Cardiac muscle cell (in vitro differentiated cells and primary cell): ENCODE measurements at places on chromosomes 11 and 22.

- DNase-seq: no peak
Observed at GRCh38 chr11:105332171-105332570, 192.6 kb upstream of the CARD18 start.

DNA sequence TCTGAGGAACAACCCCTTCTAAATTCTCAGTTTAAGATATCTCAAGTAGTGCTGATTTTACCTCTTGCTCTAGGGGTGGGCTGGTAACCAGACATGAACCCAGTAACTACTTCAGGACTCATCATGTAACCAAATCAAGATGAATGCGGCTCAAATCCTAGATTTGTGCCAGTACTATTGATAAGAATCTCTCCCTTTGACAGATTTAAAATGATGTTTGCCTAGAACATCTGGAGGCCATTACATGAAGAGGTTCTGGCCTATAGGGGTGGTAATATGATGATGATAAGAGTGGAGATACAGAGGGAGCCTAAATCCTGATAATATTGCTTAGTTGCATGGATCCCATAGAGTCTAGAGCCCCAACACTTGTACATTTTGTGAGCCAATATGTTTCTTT lies 672.6 kb upstream of the ANO5 start:
- no peak for DNase-seq

- peak; percentile 86 for DNase-seq
Observed at GRCh38 chr22:29030618-29031226, 30.9 kb downstream of the C22orf31 start.

DNA sequence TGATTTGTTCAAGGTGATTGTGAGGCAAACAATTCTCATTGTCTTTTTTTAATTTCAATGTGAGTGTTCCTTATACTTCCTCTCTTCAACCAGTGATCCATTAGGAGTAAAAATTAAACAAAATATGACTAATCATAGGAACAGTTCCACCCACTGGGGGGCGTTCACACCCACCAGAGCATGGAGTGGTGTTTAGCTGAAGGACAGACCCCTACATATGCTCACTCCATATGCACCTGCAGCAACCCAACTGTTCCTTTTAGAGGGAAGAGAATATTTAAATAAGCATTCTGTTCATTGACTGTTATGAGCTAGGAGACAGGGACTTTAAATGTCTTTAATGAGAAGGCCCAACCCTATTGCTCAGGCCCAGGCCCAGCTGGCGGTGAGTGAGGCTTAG lies 78.7 kb upstream of the DRD2 start:
- DNase-seq: no peak

GRCh38 chr22:26514419-26515161 lies 2.3 kb upstream of the TFIP11 start:
- DNase-seq: no peak

- no peak for DNase-seq
Observed at GRCh38 chr11:67308031-67308866, 4.9 kb downstream of the SSH3 start.

DNA sequence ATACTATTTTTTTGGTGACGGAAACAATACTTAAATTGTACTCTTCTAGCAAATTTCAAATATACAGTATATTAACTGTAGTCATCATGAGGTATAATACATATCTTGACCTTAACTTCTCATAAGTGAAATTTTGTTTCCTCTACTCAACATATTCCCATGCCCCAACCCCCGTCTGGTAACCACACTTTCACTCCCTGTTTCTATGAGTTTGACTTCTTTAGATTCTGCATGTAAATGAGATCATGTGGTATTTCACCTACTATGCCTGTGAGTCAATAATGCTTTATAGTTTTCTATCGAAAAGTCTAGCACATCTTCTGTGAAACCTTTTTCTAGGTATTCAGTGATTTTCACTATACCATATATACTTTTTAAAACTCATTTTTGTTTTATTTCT lies 663.2 kb downstream of the CNTN5 start:
- no peak for DNase-seq

DNA sequence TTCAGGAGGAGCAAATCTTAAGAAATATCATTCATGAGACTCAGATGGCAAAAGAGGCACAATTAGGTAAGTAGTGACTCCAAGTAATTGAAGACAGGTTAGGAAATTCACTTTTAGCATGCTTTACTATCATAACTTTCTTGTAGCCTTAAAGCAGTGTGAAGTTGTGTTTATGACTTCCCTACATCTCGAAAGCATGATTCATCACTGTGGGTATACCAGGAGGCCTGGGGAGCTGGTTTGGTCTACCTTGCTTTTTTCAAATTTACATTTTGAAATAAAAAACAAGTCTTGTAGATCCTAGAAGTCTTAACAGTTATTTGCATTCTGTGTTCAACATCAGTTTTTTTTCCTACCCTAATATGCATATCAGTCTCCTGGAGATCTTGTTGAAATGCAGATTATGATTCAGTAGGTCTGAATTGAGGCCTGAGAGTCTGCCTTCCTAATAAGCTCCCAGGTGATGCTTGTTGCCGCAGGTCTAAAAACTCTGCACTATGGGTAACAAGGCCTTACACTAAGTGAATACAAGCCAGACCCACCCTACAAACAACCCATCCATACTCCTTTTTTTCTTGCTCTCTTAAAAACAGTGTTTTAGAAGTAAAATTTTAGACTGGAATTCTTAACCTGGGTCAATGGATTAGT lies 41.4 kb downstream of the TTC17 start:
- no peak for DNase-seq

GRCh38 chr11:93251922-93252321 lies 54.1 kb upstream of the SLC36A4 start:
- no peak for DNase-seq

DNA sequence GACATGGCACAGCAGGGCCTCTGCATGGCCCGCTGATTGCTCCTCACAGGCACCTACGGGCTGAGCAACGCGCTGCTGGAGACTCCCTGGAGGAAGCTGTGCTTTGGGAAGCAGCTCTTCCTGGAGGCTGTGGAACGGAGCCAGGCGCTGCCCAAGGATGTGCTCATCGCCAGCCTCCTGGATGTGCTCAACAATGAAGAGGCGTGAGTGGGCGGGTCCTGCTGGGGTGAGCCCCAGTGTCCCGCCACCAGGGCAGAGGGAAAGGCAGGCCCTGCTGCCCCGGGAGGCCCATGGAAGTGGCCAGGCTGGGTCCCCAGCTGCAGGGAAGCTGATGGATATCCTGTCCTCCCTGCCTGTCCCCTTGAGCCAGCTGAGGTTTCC lies 18.6 kb upstream of the DGCR8 start:
- DNase-seq: peak; percentile 70

DNA sequence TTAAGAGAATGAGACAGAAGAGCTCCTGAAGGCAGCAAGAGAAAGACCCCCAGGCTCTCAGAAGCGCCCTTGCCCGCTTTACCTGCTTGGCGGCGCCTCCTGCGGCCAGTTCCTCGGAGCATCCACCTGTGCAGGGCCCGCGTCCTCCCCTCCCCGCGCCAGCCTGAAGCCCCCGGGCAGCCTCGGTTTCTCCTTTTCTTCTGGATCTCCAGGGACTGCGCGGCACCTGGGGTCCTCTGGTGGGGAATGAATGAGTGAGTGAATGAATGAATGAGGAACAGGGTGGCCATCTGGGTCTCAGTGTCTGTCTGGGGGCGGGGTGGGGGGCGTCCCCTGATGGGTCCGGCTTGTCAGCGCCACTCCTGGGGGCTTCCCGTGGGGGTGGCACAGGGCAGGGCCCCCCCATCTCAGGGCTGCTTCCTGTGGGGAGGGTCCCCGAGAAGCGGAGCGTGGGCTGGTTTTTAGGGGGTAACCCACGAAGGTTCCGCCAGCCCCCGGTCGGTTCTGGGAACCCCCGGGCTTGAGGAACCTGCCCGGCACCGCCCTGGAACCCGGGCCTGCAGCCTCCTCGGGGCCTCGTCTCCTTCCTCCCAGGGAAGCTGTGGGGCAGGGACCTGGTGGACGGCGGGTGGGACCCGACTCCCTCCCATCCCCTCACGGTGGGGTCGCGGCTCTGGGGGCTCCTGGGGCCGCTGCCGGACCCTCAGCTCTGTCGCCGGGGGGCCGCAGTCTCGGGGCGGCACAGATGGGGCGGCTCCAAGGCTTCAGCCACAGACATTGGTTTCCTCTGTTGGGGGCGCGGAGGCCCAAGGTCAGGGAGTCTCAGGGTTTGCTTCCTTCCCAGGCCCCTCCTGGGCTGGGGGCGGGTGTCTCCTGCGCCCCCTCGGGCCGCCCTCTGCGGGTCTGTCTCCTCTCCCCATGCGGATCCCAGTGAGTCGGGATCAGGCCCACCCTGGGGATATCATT lies 8.3 kb upstream of the KRTAP5-7 start:
- DNase-seq: no peak

DNA sequence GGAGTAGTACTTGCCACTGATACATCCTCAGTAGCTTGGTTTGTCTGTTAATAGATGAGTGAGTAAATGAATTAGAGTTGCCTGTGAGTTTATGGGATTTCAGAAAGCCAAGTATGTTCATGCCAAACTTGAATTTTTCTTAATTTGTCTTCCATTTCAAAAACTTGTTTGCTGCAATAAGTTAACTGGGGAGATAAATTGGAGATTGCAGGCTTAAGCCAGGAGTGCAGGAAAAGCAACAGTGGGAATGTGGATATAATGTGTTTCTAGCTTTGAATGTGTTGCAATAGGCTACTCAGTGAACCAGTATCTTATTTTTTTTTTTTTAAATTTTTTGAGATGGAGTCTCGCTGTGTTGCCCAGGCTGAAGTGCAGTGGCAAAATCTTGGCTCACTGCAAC lies 8.2 kb downstream of the OSBP2 start:
- DNase-seq: no peak

DNA sequence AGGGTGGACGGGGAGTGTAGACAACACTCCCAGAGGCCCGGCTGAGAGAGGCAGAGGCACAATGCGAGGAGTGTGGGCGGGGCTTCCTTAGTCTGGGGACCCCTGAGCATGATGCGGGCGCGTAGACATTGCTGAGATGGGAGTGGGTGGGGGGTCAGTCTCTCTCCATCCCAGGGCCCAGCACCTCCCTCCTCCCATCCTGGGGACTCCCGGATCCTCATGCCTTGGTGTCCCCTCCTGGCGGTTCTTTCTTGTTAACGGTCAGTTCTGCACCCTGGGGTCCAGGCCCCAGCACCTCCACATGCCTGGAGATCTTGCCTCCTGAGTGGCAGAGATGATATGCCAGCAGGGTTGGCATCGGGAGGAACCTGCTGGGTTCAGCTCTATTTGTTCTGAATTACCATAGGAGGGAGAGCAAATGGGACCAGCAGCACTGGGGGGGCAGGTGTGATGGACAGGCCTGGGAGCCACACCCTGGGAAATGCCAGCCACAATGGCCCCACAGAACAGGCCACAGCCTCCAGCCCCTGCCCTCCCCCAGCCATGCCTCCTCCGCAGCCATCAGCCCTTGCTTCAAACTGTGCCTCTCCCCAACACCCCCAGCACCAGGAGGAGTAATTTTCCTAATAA lies 55.7 kb downstream of the RTL6 start:
- DNase-seq: no peak

DNA sequence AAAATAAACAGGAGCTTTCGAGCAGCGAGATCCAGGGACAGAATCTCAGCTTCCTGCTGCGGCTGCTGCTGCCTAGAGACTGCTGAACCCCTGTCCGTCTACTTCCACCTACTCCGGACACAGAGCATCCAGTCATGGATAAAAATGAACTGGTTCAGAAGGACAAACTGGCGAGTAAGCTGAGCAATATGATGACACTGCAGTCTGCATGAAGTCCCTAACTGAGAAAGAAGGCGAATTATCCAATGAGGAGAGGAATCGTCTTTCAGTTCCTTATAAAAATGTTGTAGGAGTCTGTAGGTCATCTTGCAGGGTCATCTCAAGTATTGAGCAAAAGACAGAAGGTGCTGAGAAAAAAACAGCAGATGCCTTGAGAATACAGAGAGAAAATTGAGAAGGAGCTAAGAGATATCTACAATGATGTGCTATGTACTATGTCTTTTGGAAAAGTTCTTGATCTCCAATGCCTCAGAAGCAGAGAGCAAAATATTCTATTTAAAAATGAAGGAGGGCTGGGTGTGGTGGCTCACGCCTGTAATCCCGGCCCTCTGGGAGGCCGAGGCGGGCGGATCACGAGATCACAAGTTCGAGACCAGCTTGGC lies 11.1 kb upstream of the MS4A2 start:
- DNase-seq: no peak

DNA sequence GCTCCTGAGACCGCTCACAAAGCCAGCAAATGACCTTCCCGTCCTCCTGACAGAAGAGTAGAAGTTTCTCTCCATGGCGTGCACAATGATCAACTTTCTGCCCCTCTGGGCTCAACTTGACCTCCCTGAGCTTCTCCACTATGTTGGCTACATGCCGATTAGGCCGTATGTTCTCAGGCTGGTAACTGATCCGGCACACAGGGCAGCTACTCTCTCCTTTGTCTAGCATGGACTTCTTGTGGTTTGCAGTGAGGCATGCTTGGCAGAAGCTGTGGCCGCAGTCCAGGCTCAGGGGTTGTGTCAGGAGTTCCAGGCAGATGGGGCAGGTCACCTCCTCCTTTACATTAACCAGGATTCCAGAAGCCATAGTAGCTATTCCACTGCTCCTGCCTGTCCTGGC lies 5.1 kb downstream of the TRIM5 start:
- no peak for DNase-seq

DNA sequence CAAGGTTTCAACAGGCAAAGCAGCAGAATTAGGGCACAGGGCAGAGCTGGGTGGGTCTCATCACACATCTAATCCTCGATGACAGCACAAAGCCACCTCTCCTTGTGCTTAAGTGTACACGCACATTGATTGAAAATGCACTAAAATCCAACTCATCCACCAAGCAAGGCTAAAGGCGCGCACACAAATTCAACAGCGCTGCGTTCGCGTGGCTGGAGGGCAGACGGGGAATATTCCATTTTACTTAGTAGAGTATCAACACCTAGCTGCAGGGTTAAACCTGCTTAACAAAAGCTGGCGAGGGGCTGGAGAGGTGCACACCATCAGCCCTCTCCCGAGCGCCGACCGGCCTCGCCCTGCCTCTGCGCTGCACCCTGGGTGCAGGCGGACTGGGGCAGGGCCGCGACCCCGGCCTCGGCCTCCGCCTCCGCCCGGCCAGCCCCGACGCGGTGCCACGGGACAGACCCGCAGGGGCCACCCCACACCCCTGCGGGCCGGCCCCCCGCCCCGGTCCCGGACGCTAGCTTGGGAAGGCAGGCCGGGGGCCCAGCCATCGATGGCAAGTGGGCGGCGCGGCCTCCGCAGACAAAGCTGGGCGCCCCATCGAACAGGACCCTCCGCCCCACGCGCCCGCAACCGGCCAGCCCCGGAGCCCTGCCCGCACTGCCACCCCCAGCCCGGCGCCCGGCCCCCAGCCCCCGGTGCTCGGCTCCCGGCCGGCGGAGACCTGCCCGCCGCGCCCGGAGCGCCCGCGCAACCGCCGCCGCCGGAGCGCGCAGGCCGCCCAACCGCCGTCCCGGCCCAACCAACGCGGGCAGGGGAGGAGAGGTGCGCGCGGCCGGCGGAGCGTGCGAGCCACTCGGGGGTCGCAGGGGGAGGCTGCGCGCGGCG lies 929 bp downstream of the PRDM10 start:
- peak; percentile 47 for DNase-seq
